ENCODE measurements at places on chromosomes 7 and 10.

GRCh38 chr7:90933041-90933440 is 331.2 kb upstream of the FZD1 start:
- DNase-seq, result no peak

DNA sequence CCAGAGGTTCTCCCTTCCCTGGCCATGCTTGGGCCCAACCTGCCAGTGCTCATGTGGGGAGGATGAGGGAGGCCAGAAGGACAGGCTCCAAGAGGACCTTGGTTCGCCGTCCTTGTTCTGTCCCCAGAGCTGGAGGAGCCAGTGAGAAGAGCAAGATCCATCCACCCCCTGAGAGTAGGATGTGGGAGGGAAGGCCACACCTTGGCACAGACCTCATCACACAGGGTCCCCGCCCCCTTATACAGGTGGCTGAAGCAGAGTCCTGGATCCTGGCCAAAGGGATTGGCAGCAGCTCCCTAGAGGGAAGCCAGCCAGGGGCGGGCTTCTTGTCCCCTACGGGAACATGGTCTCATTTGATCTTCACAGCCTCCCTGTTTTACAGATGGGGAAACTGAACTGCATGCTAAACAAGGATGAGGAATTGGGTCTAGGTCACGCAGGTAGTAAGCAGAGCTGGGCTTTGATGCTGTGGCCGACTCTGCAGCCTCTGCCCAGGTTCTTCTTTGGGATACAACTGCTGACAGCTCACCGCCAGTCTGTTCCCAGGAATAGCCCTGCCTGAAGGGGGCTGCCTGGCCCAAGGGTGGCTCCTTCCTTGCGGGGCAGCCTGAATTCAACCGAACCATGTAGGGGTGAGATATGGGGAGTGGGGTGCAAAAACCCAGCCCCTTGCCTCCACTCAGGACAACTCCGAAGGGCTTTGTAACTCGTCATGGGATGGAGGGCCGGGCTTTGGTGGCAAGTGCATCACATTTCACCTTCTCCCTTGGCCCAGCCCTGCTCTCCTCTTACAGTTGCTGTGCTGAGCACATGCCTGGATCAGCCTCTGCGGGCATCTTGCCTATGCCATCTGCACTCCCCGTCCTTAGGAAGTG is 62.2 kb upstream of the KDM7A start:
- no peak for DNase-seq

- no peak for DNase-seq
These were observed 30.1 kb upstream of the COMTD1 start for GRCh38 chr10:75265856-75266255.

- no peak for DNase-seq
These were observed 1243.1 kb downstream of the GATA3 start for GRCh38 chr10:9297580-9297979.

- no peak for DNase-seq
These were observed 56.0 kb downstream of the CPXM2 start for GRCh38 chr10:123835575-123835974.

DNA sequence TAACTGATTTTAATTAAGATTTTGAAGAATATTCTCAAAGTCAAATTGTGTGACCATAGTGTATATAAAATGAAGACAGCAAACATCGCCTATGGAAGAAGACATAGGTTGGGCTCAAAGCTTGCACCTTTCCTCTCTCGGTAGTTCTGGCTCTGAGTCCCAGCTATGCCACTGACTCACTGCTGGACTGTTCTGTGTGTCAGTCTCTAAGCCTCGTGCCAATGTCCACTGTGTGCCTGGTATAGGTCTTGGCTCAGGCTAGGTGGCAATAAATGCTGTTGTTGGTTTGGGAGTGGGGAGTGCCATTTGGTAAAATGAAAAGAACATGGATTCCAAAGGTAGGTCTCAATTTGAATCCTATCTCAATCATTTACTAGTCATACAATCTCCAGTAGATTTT is 137.5 kb upstream of the RHEB start:
- DNase-seq, result no peak

GRCh38 chr10:31883397-31883796 is 45.2 kb downstream of the ARHGAP12 start:
- no peak for DNase-seq

DNA sequence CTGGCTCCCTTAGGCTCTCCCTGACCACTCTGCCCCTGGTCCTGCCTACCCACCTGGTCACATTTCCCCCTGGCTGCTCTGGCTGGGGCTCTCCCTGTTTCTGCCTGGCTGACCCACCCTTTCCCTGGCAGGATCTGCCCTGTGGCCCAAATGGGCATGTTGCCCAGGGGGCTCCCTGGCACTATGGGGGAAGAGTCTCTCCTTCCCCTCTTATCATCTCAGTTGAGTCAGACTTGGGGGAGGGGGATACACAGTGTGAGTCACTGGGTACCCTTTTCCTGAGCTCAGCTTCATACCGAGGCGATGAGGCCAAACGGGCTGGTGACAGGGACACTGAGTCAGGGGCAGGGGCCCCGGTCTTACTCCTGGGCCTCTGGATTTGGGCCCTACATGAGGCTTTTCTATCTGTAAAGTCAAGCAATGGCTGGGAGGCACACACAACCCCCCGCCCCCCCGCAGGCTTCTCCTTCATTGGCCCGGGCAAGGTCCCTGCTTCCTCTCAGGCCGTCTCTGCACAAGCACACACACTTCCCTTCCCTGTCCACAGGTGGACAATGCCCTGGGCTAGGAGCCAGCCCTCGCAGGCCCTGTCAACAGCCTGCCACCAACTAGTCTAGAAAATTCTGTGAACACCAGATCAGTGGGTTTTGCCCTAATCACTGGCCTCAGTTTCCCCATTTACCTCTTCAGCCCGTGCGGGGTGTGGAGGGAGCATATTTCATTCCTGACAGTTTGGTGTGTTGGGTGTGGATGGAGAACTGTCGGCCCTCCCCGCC is 627 bp upstream of the FLNC start:
- DNase-seq, result peak; percentile 47
